ENCODE measurements at places on chromosomes 13 and 19.

DNA sequence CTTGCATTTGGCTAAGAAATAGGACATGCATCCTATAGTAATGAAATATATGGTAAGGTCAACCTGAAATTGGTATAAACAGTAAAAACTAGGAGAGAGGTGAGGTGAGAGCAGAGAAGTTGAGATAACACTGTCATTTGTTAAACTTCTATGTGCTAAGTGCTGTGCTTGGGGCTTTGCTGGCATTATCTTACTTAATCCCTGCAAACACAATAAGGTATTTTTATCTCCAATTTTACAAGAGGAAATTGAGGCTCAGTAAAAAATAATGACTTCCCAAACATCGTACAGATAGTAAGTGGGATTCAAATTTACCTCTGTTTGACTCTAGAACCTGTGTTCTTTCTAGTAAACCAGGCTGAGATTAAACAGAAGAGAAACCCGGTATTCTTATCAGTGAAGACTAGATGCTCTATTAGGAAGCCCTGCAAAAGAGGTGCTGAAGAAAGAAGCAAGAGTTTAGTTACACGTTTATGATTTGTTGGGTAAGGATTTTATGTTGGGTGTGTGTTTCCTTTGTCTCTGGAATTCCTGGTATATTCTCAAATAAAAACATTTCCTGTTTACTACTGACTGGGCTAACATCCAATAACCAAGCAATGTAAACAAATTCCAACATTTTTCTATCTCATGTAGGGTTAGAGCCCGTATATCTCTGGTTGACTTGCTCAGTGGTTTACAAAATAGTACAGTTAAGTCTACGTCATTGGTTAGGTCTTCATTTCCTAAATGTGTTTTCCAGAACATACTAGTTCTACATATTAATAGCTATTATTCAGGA, 137.3 kb upstream of the FNDC3A start:
- H3K4me1 ChIP-seq, result no peaks in the 10 kb centered on the region
- no peaks in the 10 kb centered on the region for H3K36me3 ChIP-seq

DNA sequence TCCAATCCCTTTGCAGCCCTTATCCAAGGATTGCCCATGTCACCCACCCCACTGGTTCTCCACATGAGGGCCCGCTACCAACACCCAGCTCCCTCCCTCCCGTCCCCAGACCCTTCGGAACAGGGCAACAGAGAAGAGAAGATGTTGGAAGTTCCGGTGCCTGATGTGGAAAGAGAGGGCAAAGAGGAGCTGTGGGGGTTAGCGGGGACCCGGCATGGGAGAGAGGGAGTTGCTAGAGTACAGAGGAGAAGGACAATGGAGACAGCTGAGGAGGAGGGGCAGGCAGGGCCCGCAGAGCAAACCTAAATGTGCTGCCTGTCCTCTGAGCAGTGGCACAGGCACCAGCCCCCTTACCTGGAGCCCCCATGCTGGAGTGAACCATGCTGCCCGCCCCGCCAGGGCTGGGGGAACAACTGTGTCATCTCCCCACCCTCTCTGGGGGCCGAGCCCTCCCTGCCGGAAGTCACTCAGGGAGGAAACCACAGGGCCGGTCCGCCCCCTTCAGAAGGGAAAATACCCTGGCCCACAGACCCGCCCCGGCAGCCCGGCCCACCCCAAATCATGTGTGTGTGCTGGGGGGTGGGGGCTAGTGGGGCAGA, at the start of gene POU2F2:
Gene POU2F2 (minus strand): TSS at position 417 of the 599 bp plus-strand sequence. CDS start 35 bp downstream, at position 382.
- peaks cover 49% of the 10 kb centered on the region for H3K4me1 ChIP-seq
- peaks cover 10% of the 10 kb centered on the region for H3K36me3 ChIP-seq
- H3K4me3 ChIP-seq, result peak within 1 kb of the TSS; percentile 92
- peak; percentile 82 for DNase-seq
- no peaks in the 10 kb centered on the region for H3K27me3 ChIP-seq
- H3K27ac ChIP-seq, result peak within 1 kb of the TSS; percentile 91

GRCh38 chr19:16470541-16470910, 1.2 kb downstream of the EPS15L1 start:
- peak overlapping the region; percentile 87 for H3K4me3 ChIP-seq
- no peak overlapping the region for H3K27ac ChIP-seq
- peaks cover 15% of the 10 kb centered on the region for H3K36me3 ChIP-seq

DNA sequence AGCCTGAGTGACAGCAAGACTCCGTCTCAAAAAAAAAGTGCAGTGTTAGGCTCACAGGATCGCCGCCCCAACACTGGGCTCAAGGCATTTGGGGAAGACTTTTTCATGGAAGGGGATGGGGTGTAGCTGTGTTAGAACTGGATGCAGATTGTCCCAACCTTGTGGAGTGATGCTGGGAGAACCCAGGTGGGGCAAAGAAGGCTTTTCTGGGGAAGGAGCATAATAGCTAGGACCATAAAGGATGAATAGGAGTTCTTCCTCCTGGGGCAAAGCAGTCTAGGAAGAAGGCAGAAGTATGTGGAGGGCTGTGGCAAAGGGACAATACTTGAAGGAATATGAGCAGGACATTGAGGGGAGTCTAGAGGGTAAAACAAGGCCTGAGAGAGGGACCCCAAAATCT, 11.2 kb downstream of the TLE6 start:
- H3K27me3 ChIP-seq, result peaks cover 8% of the 10 kb centered on the region
- H3K4me1 ChIP-seq, result no peaks in the 10 kb centered on the region
- H3K27ac ChIP-seq, result no peak overlapping the region
- no peak overlapping the region for H3K4me3 ChIP-seq

DNA sequence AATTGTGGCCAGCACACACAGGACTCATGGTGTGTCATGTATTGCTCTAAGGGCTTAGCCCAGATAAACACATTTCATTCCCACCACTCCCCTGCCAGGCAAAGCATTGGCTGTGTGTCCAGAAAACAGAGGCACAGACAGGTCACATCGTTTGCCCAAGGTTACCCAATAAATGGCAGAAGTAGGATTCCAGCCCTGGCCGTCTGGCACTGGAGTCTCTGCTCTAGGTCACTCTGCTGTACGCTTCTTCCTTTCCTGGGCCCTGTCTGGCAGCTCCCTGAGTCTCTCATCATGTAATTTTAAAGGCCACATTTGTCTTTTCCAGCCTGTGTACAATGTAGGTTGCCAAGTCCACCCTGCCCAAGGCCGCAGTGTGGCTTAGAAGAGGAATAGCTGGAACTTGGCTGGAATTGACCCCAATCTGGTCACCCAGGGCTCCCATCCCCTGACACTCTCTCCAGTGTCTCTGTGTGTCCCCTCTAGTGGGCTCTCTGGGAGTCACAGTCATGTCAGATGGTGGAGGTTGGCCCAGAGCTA, 264.5 kb upstream of the TSHZ3 start:
- H3K4me1 ChIP-seq, result no peaks in the 10 kb centered on the region
- no peaks in the 10 kb centered on the region for H3K27me3 ChIP-seq
- no peak for DNase-seq
- no peak overlapping the region for H3K4me3 ChIP-seq

- no peak overlapping the region for H3K4me3 ChIP-seq
- H3K27me3 ChIP-seq, result no peaks in the 10 kb centered on the region
- no peak overlapping the region for H3K27ac ChIP-seq
- H3K4me1 ChIP-seq, result no peaks in the 10 kb centered on the region
- no peak for DNase-seq
- H3K36me3 ChIP-seq, result no peaks in the 10 kb centered on the region
These were observed 759.2 kb upstream of the SLITRK1 start for GRCh38 chr13:84641491-84641890.

DNA sequence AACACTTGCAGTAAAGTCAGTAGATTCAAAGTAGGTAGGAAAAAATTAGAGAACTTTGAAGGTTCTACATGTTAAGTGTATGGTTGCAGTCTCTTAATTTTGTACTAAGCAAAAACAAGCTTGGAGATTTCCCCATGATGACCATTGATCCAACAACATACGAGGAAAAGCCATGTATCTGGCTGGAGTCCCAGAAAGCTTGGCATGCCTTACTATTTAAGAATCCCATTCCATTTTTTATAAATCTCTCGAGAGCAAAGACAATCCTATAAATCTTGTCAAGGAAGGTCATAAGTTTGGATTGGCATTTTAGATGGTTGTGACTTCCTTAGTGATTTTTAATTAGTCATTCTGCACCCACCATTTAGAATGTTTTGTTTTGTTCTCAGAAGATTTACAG, 495.9 kb downstream of the GPC5 start:
- DNase-seq, result no peak
- H3K4me3 ChIP-seq, result no peak overlapping the region
- H3K4me1 ChIP-seq, result no peaks in the 10 kb centered on the region
- H3K27me3 ChIP-seq, result no peaks in the 10 kb centered on the region
- no peak overlapping the region for H3K27ac ChIP-seq

GRCh38 chr19:35061583-35062373, 20.3 kb downstream of the HPN start:
- DNase-seq, result no peak
- H3K27ac ChIP-seq, result no peak overlapping the region
- H3K27me3 ChIP-seq, result peaks cover 3% of the 10 kb centered on the region
- no peak overlapping the region for H3K4me3 ChIP-seq
- H3K36me3 ChIP-seq, result no peaks in the 10 kb centered on the region

DNA sequence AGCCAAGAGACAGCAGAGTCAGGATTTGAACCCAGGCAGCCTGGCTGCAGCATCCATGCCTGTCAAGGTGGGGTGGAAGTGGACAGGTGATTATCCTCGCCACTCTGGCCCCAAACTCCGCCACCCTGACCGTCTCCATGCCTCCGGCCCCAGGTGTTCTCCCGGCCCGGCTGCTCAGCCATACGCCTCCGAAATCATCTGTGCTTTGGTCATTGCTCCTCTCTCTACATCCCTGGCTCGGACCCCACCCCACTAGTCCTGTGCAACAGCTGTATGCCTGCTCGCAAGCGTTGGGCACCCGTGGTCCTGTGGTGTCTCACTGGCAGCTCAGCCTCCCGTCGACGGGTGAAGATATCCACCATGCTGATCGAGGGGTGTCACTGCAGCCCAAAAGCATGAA, 3.9 kb downstream of the DAND5 start:
- peaks cover 1% of the 10 kb centered on the region for H3K4me1 ChIP-seq
- H3K27me3 ChIP-seq, result peaks cover 7% of the 10 kb centered on the region
- DNase-seq, result no peak
- H3K4me3 ChIP-seq, result no peak overlapping the region
- H3K36me3 ChIP-seq, result no peaks in the 10 kb centered on the region

Data from activated T-helper 2 cell treated with anti-CD3 and anti-CD28 coated beads, Interferon-gamma antibody, Interleukin-2, Interleukin-4, amounts not matched to agents 10 μg/mL and 5 μg/mL and 100 μg/mL, durations not matched to agents 14 hours and 24 hours and 36 hours (primary cell).